ENCODE measurements at places on chromosomes 2 and 18.

- peak; percentile 17 for DNase-seq
Observed at GRCh38 chr2:172103471-172104272, 972 bp upstream of the DLX2 start.

GRCh38 chr2:126510960-126511359 is 145.0 kb upstream of the GYPC start:
- DNase-seq: no peak

DNA sequence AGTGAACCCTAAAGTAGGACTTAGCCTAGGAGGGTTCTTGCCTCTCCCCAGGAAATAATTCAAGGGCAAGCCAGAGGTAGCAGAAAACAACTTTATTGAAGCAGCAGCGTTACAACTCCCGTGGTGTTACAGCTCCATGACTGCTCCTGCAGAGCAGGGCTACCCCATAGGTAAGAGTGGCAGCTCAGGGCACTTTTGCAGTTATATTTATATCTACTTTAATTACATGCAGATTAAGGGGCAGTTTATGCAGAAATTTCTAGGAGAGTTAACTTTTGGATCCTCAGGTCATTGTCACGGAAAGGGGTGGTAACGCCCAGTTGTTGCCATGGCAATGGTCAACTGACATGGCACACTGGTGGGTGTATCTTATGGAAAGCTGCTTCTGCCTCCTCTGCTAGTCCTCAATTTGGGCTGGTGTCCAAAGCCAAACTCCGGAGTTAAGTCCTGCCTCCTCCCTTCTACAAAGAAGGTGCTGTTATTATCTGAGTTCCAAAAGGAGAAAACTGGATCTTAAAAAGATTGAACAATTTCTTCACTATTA is 1413.0 kb downstream of the DSC3 start:
- DNase-seq: no peak

DNA sequence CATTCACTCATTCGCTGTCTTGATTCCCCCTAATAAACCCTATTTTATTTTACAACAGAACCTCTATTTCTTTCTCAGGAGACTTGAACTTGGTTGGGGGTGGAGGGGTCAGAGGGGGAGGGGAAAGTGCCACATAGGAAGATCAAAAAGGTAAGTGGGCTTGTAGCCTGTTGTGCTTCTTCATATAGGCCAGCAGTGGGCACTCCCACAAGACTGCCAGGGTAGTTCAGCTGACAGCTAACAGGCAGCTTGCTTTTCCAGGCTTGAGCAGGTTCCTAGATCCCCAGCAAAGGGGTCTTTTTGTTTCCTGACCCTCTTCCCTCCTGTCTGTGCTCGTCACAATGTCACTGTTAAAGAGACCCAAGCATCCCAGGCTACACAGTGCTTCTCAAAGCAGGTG is 829 bp upstream of the KIAA2012 start:
- no peak for DNase-seq

- DNase-seq: no peak
Observed at GRCh38 chr18:56186319-56186718, 452.1 kb downstream of the TXNL1 start.

GRCh38 chr18:11179959-11180519 is 30.7 kb upstream of the PIEZO2 start:
- no peak for DNase-seq

- no peak for DNase-seq
Observed at GRCh38 chr2:75787532-75788132, 76.9 kb upstream of the GCFC2 start.

- DNase-seq: no peak
Observed at GRCh38 chr2:3001615-3002560, 375.7 kb downstream of the EIPR1 start.

DNA sequence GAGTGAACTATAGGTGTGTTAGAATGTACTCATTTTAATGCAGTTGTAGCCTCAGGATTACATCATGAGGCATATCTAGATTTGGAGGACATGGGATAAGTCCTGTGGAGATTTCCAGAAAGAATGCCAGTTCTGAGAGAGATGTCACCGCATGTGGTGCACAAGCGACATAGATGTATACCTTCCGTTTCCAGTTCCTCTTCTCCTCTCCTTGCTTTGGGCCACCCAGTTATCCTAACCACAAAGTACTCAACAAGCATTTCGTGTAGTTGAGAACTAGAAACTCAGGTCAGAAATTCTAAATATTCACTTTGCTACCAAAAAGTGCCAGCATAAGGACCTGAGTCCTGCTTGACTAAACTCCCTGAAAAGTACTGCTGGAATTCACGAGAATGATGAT is 66.5 kb downstream of the KCTD18 start:
- no peak for DNase-seq

GRCh38 chr2:54964816-54965215 is 85.4 kb downstream of the RTN4 start:
- no peak for DNase-seq

- DNase-seq: no peak
Observed at GRCh38 chr2:156585457-156585856, 149.3 kb downstream of the GPD2 start.

GRCh38 chr2:95287806-95288205 is 9.3 kb upstream of the KCNIP3 start:
- no peak for DNase-seq

- DNase-seq: no peak
Observed at GRCh38 chr2:214830794-214831346, 21.4 kb upstream of the BARD1 start.

DNA sequence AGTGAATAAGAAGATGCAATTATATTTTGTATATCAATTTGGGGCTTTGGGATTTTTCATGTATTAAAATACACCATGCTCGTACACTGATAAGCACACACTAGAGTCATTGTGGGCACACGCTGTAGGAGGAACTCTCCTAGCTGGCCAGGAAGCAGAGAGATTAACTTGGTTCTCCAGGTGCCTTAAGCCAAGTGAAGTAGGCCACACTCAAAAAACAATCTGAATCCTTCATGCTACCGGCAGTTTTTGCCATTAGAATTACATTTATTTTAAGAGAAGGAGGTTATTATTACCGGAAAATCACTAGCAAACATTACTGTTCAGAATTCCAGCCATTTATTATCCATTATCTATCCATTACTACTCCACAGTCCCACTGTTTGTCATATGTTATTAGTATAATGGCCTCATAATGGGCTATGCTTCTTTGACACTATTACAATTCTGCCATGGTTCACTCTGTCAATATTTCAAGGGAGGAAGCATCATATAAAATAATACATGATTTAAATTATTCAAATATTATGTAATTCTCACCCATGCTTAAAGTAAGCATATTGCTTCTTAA is 214.4 kb downstream of the L3MBTL4 start:
- no peak for DNase-seq

DNA sequence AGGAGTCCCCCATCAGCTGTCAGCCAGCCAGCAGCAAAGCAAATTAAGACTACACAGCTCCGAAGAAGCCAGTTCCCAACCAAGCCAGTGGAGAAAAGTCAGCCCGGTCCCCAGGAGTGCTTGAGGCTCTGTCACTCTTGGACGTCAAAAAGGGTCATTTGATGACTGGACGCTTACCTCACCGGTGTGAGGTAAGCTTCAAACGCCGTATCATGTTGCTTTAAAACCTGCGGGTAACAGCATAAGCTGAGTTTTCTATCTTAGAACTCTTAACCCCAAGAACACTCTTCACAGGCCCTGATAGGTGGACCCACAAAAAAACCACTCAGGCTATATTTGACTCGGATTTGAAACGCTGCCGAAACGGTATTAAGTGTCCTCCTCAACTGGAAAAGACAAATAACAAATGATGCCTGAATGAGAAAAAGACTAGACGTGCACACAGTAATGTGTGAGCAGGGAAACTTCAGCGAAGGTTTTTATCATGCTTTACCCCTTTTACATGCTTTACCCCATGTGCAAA is 682 bp upstream of the LNPK start:
- DNase-seq: no peak

GRCh38 chr2:159617646-159618045 is 1.3 kb upstream of the BAZ2B start:
- peak; percentile 67 for DNase-seq

- DNase-seq: no peak
Observed at GRCh38 chr2:236686561-236686960, 116.9 kb downstream of the ACKR3 start.

DNA sequence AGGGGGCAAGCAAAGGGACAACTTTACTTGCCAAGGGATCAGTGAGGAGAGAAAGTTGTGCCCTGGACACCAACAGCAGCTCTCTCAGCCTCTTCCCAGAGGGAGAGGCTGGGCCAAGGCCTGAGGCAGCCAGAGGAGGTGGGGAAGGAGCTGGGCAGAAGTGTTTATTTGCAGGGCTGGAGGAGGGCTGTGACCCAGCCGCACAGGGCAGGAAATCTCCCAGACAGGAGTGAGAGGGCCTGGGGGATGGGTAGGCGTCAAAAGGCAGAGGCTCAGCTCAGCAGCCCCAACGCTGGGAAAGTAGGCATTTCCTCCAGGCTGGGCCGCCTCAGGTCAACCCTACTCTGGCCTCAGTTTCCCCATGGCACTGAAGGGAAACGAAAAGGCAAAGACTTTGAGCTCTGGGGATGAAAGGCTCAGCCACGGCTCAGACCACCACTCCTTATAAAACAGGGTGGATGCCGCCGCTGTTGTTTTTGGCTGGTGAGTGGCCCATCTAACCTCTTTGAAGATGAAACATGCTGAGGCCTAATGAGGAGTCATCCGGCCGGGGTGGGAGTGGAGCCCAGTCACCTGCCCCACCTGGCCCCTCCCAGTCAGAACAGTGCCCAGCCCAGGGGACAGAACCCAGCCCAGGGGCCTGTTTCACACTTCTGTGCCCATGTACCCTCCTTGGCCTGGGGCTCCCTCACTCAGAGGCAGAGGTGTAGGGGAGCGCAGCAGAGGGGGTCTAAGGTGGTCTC is 21.9 kb upstream of the SEMA4C start:
- no peak for DNase-seq

DNA sequence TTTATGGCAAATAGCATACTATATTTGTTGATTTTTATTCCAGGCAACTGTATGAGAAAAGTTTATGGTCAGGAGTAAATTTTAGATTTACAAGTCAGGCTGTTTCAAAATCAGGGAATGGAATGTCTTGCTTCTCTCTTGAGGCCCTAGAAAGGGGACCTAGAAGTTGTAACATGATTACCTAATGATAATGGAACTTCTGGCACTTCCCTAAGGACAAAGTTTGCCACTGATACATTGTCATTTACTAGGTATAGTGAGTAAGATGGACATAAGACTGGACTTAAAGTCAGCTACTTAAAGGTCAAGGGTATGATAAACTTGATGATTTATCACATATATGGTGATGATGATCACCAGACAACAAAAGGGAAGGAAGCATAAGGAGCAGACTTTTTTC is 103.3 kb upstream of the VRK2 start:
- DNase-seq: no peak

DNA sequence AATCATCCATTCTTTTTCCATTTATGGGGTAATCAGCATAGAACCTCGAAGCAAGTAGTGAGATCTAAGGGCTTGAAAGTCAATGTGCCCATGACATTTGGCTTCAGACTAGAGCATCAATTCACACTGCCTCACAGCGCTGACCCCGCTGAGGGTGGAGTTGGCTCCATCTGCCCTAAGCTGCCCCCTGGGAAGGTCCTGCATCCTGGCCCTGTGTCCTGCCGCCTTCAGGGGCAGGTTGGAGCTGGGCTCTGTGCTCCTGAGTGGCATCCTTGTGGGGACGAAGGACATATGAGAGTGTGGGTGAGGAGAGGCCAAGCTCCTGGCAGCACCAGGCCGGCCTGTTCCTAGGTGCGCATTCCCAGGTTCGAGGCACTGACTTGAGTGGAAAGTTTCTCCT is 249.4 kb downstream of the FHOD3 start:
- no peak for DNase-seq

DNA sequence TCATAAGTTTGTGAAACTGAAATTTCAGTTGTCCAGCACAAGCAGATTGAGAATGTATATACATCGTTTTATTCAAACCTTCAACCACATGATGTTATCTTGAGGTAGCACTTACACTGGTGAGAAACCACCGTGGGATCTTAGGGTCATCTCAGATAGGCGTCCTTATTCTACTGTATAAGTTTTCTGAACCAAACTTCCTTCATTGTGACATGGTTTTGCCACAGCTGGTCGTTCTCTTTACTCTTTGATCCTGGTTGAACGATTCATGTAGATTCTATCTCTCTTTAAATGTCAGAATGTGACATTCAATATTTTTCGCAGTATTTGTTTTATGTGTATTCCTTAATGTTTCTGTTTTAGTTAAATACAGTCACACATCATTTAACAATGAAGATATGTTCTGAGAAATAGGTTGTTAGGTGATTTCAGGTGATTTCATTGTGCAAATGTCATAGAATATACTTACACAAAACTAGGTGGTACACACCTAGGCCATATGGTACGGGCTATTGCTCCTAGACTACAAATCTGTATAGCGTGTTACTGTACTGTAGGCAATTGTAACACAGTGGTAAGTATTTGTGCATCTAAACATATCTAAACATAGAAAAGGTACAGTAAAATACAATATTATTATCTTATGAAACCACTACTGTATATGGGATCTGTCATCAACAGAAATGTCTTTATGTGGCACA is 17.9 kb upstream of the ARHGAP25 start:
- DNase-seq: no peak

DNA sequence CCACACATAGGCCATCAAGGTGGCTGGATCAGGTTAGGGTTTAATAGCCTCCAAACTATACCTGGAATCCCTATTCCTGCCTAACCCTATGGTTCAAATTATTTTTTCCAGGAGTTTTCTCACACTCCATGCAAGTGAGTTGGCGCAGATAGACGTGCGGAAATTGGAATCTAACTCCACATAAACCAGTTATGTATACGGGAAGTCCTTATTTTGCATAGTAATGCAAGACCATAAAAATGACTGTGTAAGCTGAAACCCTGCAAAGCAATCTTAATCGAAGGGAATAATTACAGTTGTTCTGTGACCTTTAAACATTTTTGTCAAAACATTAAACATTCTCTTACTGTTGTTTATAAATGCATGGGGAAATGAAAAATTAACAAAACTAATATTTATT is 200.1 kb upstream of the SIX2 start:
- DNase-seq: no peak

GRCh38 chr2:102335871-102336366 is 19.7 kb upstream of the IL18R1 start:
- DNase-seq: no peak

DNA sequence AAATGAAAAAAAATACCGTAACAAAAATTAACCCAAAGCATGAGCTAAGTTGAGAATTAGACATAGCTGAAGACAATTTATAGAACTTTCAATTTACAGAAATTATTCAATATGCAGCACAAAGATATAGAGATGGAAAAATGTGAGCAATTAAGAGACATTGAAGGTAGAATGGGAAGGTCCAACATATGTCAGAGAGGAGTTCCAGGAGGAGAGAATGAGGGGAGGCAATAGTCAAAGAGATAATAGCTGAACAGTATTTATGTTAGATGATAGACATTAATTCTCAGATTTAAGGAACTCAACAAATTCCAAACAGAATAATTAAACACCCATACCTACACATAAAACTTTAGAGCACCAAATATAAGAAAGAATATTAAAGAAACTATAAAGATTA is 103.0 kb upstream of the MSTN start:
- DNase-seq: no peak

Measured in NCI-H1436 treated with DMSO at 0.1 percent for 48 hours (cell line).